HepG2 (cell line): ENCODE measurements at places on chromosomes 16 and 17. TPM values are rescaled to one million over a fixed set of nuclear protein-coding genes. Genes with fewer than 3 reads are reported as not detected.

DNA sequence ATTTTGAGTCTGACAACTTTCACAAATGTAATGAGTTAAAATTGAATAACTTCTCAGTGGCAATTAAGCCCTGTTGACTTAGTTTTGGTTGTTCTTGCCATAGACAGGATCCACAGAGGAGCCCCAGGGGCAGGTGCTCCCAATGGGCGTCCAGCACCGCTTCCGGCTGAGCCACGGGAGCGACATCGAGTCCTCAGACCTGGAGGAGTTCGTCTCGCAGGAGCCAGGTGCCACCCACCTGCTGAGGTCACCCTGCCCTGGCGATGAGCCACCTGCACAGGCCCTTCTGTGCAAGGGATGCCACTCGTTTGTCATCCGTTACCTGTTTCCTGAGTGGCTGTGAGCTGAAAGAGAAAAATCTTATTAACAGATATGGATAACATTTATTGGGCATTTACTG, 10.7 kb downstream of the CCDC40 start:
- no peak for DNase-seq

- DNase-seq = no peak
Observed at GRCh38 chr17:72839131-72839725, 253.3 kb downstream of the SLC39A11 start.

G6PC1 gene
- 0.56 and 1.7 TPM in 2 replicates for total RNA-seq

DNA sequence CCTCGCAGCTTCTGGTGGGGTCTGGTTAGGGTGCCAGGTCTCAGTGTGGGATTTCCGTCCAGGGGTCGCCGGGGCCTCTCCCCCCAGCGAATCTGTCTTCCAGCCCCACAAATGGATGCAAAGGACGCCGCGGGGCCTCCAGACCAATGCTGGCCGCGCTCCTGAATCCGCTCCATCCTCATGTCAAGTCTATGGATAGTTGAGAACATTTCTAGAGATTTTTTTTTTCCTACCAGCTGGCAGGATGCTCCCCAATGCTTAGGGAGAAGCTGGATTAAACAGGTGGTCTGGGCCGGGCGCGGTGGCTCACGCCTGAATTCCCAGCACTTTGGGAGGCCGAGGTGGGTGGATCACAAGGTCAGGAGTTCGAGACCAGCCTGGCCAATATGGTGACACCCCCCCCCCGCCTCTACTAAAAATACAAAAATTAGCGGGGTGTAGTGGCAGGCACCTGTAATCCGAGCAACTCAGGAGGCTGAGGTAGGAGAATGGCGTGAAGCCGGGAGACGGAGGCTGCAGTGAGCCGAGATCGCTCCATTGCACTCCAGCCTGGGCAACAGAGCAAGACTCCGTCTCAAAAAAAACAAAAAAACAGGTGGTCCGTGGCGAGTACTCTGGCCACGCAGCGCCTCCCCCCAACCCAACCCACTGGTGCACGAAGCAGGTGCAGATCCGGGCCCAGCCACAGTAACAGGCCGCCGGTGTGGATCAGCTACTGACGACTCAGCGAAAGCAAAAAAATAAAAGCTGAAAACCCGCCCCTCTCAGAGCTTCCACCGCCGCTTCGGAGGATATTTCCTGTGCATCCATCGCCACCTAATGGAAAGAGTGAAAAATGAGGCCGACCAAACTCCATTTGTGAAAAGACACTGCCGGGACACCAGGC, 1.1 kb upstream of the NXN start:
- peak; percentile 84 for DNase-seq

PHB1 gene
- total RNA-seq = 515 and 623 TPM in 2 replicates

PIRT gene
- total RNA-seq = not detected in 2 replicates

- no peak for DNase-seq
Observed at GRCh38 chr17:33436321-33436720, 143.2 kb upstream of the ASIC2 start.

- peak; percentile 77 for DNase-seq
Observed at GRCh38 chr17:79970576-79971068, 65.0 kb downstream of the TBC1D16 start.

DNA sequence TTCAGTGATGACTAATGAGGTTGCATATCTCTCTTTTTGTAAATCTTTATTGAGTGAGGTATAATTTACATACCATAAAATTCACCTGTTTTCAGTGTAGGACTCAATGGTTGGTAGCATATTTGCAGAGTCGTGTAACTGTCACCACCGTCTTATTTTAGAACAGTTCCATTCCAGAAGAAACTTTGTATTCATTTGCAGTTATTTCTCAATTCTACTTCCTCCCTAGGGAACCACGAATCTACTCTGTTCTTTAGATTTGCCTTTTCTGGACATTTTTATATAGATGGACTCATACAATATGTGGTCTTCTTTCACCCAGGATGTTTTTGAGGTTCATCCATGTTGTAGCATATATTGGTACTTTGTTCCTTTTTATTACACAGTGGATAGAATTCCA, 3.7 kb downstream of the FTO start:
- DNase-seq = no peak

CNTNAP4 gene
- not detected in 2 replicates for total RNA-seq

DNA sequence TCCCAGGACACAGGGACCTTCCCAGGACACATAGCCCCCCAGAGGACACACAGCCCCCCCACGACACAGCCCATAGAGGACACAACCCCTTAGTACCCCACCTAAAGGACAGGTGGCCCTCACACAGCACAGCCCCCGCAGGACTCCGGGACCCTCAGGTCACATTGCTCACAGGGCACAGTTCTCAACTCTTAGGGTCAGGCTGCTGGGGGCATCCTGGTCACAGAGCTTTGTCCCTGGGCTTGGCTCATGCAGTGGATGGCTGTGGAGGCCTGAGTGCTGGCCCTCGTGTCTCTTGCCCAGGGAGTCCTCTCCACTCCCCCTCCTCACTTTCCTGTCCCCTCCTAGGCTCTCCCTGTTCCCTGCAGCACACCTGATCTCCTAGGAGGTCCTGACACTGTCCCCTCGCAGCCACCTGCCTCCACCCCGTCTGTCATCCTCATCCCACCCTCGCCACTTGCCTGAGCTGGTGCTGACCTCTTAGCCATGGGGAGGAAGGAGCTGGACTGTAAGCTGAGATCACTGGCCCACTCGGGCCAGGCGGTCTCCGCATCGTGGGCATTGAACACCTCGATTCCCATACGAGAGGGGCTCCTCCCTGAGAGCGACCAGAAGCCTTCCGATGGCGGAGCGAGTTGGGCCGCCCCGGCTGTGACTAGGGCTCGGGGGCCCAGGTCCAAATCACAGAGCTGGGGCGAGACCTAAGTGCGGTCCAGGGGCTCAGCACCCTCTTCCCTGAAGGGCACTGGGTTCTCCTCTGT, 1.4 kb upstream of the WDR45B start:
- no peak for DNase-seq

ZPBP2 gene
- total RNA-seq = not detected in 2 replicates

DNA sequence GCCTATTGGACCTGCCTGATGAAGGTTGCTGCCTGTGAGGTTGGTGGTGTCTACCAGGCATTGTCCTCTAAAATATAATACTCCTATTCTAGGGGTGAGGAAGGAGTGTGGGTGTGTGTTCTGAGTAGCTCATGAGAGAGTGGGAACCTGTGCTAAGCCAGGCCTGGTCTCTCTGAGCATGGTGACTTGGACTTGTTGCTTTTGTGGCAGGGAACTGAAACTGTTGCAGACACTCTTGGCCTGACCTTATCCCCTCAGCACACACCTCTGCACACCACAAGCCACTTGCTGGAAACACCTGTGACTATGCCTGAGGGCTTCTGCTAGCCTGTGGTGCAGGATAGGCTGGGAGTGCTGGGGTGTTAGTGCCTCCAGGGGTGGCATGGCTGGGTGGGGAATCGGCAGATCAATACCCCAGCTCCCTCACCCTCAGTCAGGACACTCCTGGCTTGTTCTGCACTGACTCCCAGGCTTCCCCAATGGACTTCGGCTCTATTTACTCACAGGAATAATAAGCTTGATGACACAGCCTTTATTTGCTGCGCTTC, 29.9 kb downstream of the PLCG2 start:
- peak; percentile 44 for DNase-seq

- no peak for DNase-seq
Observed at GRCh38 chr17:49969134-49969759, at the start of gene DLX4. Gene DLX4, plus strand, starts transcription at chr17:49969190. Its CDS starts 279 bp downstream, at chr17:49969469.

DNA sequence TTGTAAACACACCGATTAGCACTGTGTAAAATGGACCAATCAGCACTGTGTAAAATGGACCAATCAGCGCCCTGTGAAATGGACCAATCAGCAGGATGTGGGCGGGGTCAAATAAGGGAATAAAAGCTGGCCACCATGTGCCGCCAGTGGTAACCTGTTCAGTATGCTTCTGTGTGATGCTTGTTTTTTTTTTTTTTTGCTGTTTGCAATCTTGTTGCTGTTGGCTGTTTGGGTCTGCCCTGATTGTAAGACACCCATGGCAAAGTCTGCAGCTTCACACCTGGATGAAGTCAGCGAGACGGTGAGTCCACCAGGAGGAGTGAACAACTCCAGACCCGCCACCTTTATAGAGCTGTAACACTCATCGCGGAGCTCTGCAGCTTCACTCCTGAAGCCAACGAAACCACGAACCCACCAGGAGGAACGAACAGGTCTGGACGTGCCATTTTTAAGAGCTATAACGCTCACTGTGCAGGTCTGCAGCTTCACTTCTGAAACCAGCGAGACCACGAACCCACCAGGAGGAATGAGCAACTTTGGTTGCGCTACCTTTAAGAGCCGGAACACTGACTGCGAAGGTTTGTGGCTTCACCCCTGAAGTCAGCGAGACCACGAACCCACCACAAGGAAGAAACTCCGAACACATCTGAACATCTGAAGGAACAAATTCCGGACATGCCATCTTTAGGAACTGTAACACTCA, 85.0 kb upstream of the MED9 start:
- no peak for DNase-seq

WSCD1 gene
- total RNA-seq = 2.2 and 2.7 TPM in 2 replicates

GRCh38 chr17:72134608-72135394, 14.0 kb downstream of the SOX9 start:
- no peak for DNase-seq

DNA sequence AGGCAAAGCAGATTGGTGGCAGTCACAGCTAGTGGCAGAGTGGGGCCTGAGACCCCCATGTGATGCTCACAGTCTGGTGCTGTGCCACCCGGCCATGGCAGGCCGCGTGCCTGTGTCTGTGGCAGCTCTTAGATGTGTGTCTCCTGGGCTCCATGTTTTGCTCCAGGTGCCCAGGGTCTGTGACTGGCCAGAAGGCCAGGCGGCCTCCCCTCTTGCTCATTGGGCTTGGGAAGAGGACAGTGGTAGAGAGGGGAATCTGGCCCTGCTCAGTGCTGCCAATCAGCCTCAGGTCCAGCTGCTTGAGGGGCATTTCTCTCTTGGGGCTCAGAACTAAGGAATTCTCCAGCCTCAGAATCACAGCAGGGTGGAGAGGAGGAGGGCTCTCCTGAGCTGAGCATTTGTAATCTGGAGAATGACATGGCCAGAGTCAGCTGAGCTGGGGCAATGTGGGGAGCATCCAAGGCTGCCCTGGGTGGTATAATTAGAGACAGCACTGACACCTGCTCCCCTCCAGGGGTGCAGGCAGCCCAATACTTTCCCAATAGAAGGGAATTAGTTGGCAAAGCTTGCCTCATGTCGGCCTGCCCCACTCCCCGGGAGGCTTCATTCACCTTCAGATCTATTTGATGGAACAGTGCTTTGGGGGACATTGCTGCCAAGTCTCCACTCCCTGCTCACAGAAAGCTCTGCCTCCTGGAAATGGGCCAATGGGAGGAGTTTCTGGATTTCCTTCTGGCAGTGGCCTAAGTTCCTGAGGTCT, 2.7 kb upstream of the LASP1NB start:
- no peak for DNase-seq

DNA sequence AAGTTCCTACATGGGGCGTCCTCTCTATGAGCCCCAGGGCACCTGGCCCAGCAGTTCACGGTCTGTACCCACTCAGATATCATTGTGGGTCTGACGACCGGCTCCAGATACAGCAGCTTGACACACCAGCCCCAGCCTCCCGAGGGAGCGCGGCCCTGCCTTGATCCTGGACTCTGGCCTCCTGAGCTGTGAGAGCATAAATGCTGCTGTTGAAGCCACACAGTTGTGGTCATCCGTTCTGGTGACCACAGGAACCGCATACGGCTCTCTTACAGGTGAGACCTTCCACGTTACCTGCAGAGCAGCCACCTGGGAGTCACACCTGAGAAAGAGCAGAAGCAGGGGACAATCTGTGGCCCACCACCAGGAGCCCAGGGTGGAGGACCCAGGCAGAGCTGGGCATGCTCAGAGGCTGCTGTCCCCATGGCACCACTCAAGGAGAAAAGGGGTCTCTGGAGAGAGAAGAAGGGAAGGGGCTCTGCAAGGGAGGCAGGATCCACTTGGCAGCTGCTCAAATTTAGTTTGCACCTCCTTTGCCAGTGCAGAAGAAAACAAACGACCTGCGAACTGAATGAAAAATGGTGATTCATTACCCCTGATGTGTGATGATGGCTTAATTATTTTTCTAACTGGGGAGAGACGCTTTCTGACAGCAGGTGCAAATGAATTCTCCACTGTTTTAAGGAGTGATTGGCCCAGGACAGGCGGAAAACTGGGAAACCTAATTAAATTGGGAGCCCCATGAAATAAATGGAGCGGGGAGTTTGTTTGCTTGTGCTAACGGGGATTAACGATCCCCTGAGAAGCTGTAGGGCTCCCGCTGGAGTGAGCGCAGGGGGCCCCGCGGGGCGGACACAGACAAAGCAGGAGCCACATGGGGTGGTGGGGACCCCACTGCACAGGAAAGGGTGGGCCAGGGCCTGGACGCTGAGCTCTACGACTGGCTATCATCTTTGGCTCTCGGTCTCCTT, 208.9 kb downstream of the RBFOX3 start:
- no peak for DNase-seq

- no peak for DNase-seq
Observed at GRCh38 chr16:76309639-76310335, 32.6 kb downstream of the CNTNAP4 start.

GRCh38 chr17:66625311-66625767, 209.6 kb upstream of the CACNG5 start:
- DNase-seq = peak; percentile 41

ASPHD1 gene
- 15.6 and 19.7 TPM in 2 replicates for total RNA-seq

- DNase-seq = no peak
Observed at GRCh38 chr17:61294777-61295176, 104.9 kb upstream of the TBX2 start.

- no peak for DNase-seq
Observed at GRCh38 chr17:19295473-19296135, 58.4 kb downstream of the EPN2 start.

C1QTNF8 gene
- total RNA-seq = 0.09 TPM in 1 of 2 replicates, not detected in the other

- DNase-seq = no peak
Observed at GRCh38 chr17:55545806-55546205, 34.6 kb upstream of the SMIM36 start.

NEUROD2 gene
- total RNA-seq = not detected in 2 replicates

DNA sequence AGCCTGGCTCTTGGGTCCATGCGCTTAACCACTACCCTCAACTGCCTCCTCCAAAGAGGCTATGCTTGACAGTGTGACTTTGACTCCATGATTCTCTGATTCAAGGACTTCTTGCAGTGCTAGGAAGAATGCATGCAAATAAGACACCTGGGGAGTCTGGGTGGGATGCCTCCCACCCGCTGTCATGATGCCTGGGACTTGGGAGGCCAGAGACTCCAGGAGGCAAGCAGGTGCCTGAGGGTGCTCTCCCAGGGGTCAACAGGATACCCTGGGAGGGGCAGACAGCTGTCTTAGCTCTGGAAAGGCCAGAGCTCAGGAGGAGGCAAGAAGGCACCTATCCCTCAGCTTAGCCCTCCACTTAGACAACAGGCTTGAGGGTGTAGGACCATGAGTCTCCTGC, 38.4 kb downstream of the SRCIN1 start:
- no peak for DNase-seq

UMOD gene
- not detected in 2 replicates for total RNA-seq
